AG10803 (cell line): ENCODE measurements at places on chromosomes 3 and 15.
A peak's percentile ranks its signal among the peaks of the same experiment; 100 is the strongest.

DNA sequence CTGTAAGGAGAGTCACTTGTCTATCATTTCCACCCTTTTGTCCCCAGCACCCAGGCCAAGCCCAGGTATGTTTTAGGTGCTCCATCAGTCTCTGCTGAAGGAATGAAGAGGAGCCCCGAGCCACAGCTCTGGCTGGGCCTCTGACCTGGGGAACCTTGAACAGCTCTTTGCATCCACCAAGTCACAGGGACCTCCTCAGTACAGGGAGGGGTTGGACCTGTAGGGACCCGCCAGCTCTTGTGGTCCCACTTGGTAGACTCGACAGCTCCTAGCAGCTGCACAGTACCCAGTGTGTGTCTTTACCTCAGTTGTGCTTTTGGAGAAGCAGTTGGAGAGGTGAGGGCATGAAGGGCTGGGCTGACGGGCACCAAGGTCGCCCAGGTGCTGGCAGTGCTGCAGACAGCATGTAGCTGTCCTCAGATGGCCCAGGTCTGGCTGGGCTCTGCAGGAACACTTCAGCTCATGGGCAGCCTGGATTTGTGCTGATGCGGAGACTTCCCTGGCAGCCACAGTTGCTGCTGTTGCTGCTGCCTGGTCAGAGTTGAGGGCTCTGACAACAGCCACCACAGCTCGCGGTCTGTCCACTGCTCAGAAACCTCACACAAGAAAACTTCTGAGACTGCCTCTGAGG lies 123.6 kb downstream of the CACNA1D start:
- DNase-seq = no peak

DNA sequence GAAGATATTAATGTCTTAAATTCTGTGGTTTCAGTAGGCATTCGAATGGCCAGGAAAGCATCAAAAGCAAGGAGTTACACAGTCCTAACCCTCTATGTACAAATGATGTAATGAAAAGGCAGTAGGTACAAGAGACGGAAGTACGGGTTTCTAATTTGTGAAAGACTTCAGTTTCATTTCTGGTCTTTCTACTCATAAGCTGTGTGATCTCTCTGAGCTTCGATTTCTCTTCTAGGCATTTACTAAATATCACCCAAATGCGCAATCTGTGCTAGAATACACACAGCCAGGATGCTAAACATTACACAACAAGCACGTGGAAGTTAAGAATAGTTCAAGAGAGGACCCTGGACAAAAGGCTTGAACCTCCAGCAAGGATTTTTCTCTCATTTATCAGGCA lies 17.9 kb upstream of the STIMATE start:
- DNase-seq = no peak

GRCh38 chr3:51328206-51328605 lies 56.9 kb upstream of the MANF start:
- DNase-seq = no peak

DNA sequence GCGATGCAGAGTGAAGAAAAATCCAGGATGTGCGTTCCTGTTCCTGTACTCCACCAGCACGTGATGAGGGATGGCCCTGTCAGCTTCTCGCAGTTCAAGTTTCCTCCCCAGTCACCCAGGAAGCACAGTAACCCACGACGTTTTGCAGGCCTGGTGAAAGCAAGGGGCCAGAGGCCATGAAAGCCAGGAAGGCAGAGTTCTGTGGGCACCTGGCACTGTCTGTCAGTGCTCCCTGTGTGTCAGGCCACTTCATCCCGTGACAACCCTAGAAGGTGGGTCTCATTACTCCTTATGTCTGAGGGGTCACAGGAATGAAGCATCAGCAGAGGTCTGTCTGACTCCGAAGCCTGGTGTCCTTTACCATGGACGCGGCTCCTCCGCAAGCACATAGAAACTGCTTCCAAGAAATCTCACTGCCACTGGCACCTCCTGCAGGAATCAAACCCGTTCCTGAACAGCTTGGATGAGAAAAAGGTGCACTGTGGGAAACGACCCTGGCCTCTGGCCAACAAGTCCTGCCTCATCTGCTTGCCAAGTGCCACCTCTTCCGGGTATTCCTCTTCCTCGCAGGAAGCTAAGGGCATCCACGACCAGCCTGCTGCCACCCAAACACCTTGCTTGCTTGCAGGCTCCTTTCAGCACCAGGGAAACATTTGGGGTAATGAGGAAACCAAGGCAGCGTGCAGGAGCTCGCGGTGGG lies 14.6 kb downstream of the RAB43 start:
- no peak for DNase-seq

- DNase-seq = no peak
Measured at GRCh38 chr15:22227411-22228100, 147.2 kb downstream of the OR4M2 start.

DNA sequence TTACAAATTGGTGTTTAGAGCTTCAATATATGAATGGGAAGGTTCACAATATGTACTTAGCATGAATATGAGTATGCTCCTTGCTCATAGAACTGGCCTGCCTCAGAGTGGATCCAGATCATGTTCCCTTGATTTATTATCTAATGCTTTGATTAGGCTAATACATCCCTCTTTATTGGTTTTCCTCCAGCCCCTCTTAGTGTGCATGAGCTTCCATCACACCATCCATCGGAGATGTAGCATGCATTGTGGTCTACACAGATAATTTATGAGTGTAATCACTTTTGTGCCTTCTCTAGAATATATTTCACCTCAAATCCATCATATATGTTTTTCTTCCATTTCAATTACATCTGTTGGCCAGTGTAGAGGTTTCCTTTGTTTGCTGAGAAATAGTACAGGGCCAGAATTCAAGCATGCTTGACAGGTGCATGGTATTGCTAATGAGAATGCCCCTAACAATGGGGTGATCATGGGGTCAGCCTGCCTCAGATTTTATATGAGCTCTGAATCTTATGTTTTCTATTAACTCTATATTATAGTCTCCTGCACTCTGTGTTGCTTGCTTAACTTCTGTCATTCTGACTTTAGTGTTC lies 786.4 kb upstream of the ARPP21 start:
- DNase-seq = no peak

GRCh38 chr15:45744236-45744589 lies 109.4 kb downstream of the SQOR start:
- no peak for DNase-seq

DNA sequence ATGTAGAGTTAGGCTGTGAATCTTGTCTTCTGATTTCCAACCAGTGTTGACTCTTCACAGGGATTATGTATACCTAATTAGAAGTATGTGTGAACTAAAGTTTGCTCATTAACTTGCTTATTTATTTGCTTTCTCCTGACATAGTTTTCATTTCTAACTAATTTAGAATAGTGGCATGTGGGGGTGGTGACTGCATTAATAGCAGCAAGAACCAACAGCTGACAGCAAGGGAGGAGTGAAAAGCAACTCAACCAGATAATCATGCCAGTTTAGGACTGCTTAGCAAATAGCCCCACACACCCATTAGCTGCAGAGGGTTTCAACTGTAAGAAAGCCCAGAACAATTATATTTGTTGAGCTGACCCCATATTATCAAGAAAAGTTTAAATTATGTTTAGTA lies 3.8 kb downstream of the ST3GAL6 start:
- no peak for DNase-seq

DNA sequence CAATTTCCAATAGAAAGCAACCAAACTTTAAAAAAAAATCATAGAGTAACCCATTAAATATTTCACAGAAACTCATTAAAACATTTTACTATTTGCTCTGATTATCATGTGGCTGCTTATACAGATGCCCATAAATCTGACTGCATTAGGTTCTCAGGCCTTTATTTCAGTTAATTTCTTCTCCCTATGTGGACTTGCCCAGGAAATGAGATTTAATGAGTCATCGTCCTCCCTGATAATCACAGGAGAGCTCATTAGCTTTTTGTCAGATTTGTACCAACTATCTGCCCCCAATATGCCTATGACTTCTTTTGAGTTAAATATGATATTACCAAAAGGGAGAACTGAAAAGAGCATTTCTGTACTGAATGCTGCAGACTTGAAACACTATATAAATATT lies 168.0 kb downstream of the FOXB1 start:
- no peak for DNase-seq

DNA sequence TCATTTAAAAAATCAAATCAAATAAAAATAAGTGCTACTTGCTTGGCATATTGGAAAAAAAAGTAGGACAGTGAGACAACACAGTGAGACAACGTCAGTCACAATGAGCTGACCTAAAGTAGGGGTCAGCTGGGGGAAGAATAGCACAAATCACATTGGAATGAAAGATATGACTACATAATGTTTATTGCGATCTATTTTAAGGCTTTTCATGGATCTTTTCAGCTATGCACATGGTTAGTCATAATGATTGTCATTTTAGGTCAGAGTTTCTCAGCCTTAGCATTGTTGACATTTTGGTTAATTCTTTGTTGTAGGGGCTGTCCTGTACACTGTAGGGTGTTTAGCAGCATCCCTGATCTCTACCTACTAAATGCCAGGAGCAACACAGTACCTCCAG lies 44.5 kb downstream of the CMSS1 start:
- peak; percentile 72 for DNase-seq
